ENCODE measurements at places on chromosomes 7 and 10.

GRCh38 chr10:3787016-3787400, 2.0 kb upstream of the KLF6 start:
- no peak for DNase-seq

DNA sequence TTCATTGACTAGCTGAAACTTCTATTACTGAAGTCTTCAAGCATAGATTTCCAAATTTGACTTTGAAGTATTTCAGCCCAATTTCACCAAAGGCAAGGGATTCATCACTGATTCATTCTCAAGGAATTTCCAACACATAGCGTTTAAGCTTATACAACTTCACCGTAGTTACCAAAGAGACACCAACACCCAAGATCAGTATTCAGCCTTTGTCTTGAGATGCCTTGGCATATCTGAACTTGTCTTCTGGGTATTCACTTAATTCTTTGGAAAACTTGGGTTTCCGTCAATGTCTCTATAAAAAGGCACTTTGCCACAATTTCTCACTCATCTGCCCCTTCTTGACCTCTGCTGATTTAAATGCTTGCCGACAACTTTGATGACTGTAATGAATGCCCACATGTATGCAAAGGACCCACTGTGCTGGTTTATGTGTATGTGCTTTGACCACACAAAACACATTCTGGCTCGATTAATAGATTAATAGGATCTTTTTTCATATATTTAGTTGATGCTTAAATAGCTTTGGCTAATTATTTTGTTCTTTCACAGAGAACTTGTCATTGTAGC, 49.6 kb downstream of the TES start:
- DNase-seq, result no peak

- no peak for DNase-seq
Observed at GRCh38 chr7:125059861-125060456, 130.3 kb upstream of the POT1 start.

DNA sequence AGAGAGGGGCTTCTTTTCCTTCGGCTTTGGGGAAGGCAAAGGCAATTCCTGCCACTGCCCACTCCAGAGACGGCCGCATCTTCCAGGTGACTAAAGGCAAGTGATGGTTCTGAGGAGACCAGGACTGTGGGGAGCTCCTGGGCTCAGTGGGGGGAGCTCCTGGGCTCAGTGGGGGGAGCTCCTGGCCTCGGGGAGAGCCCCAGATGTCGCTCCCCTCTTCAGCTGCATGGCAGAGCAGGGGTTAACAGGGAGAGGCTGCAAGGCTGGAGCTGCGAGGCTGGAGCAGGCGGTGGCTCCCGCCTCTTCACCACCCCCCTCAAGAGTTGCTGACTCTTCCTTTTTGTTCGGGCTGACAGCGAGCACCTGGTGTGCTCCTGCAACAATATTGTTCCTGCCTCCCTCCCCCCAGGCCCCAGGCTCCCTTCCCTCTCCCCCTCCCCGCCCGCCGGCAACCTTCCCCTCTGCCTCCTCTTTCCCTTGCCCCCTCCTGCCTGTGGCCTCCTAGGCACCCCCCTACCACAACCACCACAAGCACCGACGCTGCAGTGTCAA, 56.3 kb upstream of the LBX1 start:
- no peak for DNase-seq

DNA sequence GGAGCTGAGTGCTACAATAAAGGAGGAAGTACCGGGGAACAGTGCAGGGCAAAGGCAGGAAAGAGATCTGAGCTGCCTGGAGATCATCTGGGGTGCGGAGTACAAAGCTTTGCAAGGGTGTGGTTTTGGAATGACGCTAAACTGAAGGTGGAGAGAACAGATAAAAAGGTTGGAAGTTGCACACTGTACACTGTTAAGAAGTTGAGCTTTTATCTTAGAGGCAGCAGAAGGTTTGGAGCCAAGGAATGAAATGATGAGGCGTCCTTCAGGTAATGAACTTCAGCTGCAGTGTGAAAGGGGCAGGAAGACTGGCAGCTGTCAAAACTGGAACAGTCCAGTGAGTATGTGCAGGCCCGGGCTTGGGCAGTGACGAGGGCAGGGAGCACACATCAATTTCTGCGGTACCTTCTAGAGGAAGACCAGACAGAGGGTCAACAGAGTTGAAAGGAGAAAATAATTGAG, 7.2 kb upstream of the ANKRD61 start:
- DNase-seq, result no peak

DNA sequence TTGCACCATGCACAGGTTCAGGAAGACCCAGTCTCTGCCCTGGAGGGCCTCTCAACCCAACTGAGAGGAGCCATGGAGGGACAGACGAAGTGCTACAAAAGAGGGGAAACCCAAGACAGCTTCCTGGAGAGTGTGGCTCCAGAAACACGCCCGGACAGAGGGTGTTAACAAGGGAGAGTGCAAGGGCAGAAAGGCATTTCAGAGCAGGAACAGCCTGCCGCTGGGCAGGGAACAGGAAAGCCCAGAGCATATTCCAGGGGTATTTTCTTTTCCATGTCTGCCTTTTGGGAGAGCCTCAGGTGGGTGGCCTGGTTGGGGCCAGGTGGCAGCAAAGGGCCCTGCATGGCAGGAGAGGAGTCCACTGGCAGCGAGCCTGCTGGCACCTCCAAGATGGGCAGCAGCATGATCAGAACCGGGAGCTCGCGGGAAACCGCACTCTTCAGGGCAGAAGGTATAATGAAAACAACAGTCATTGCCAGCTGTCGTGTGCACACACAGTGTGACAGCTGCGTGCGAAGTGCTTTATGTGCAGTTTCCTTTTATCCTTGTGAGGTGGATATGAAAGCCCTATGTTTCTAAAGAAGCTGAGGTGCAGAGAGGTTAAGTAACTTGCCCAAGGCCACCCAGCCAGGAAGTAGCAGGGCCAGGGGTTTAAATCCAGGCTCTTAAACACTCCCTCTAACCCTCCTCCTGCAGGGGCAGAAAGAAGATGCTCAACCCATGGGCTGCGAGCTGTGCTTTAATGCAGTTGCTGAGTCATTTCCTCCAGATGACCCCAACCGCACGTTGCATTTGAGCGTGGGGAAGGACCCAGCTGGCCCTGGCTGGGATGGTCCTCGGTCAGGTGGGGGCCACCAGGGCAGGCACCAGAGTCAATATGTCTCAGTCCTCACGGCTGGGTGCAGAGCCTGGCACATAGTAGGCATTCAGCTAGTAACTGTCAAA, 128.6 kb downstream of the OAT start:
- DNase-seq, result no peak

DNA sequence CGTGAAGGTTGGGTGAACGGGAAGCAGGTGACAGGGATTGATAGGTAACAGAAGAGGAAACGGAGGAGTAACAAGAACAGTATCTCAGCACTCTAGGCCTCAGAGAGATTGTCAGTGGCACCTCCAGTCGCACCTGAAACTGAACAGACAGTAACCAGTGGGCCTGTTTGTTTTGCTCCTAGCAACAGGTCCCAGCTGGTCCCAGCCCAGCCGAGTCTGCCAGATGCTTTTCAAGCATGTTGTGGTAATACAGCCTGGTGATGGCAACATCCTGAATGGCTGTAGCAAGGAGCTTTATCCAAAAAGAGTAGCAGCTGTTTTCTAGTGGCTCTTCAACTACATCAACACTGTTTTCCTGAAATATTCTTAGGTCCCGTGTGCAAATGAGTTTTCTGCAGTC, 4.7 kb downstream of the CACNB2 start:
- DNase-seq, result no peak

DNA sequence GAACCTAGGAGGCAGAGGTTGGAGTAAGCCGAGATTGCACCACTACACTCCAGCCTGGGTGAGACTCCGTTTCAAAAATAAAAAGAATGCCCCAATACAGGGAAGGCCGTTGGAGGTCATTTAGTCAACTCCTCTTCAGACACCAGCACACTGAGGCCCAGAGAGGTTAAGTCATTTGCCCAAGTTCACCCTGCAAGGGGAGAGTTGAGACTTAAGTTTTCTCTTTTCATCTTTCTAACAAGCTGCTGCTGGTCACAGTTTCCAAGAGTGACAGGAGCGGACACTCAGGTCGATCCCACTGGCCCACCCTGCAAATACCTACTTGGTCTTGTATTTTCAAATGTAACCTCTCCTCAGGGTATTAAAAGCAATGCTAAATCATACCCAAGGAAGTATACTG, 30.4 kb upstream of the VCL start:
- no peak for DNase-seq

GRCh38 chr7:106569500-106569929, 91.4 kb downstream of the CCDC71L start:
- no peak for DNase-seq

DNA sequence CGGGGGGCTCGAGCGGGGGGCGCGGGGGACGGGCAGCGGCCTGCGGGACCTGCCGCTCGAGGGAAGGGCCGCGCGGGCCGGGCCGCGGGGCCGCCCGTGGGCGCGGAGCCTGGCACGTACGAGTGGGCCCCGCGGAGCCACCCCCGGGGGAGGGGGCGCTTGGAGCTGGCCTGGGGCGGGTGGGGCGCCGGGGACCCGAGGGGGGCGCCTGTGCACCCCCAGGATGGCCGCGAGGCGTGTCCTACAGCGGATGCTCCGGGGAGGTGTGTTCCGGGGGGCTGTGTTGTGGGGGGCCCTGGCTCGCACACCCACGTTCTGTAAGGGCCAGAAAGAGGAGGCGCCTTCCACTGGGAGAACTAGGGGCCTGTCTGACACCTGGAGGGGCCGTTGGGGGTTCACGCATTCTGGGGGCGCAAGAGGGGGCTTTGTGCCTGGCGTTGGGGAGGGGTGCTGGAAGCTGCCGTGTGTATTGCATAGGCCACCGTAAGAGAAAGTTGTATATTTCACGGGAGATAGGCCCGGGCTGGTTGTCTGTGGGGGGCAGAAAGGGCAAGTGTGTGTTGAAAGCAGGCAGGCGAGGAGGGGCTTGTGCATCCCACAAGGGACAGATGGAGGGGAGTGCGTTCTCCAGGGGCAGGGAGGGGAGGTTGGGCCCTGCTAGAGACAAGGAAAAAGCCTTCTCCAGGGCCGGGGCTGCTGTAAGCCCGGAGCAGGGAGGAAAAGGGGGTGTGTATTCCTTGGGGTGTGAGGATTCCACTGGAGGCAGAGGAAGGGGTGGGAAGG, 663 bp downstream of the VPS37D start:
- DNase-seq, result no peak

DNA sequence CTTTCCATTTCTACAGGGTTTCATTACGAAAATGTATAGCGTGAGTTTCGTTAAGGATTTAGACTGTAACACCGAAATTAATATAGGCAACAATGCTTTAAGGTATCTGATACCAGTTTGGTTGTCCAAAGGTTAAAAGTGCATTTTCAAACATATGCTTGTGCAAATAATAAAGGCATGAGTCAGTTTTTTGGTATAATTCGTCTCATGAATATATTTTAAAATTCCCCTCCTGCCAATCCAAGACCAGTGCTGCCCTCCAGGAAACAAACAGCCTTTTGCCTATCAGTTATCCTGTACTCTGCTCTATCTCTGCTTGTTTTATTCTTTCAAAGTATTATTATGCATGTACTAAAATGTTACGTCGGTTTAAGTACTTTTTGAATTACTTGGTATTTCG, 2.0 kb downstream of the LCOR start:
- DNase-seq, result no peak

- DNase-seq, result no peak
Observed at GRCh38 chr7:88522771-88523293, 216.1 kb upstream of the STEAP4 start.

DNA sequence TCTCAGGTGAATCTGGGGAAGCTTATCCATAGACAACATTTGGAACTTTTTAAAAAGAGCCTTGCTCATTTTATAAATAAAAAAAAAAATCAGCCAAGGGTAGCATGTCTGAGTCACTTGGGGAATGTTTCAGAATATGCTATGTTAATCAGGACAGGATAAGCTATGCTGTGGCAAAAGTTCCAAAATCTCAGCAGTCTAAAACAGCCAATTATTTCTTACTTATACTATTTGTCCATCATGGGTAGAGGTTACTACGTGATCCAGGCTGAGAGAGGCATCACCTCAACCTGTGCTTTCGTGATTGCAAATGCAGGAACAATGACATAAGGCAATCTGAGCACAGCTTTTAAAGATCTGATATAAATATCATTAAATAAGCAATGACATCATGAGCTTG, 6.5 kb downstream of the SLC13A1 start:
- DNase-seq, result no peak

GRCh38 chr7:66379542-66380160, 174.5 kb downstream of the TPST1 start:
- no peak for DNase-seq

DNA sequence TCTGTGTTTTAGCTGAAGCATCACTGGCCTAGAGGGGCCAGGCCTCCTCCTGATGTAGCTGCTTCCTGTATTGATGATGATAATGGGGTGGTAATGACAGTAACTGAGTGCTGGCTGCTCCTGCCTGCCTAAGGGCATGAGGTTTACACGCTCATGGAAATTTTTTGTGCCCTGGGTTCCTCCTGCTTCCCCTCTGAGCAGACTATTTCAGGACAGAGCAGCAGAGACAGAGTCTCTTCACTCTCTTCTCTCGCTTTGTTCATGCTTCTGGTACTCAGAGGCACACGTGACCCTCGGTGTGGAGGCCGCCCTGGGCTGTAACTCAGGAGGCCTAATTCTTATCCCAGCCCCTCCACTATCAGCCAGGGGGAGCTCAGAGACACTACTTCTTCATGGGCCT, 27.9 kb downstream of the LRRC20 start:
- no peak for DNase-seq

GRCh38 chr7:148681821-148682220, 16.9 kb upstream of the CUL1 start:
- DNase-seq, result no peak

DNA sequence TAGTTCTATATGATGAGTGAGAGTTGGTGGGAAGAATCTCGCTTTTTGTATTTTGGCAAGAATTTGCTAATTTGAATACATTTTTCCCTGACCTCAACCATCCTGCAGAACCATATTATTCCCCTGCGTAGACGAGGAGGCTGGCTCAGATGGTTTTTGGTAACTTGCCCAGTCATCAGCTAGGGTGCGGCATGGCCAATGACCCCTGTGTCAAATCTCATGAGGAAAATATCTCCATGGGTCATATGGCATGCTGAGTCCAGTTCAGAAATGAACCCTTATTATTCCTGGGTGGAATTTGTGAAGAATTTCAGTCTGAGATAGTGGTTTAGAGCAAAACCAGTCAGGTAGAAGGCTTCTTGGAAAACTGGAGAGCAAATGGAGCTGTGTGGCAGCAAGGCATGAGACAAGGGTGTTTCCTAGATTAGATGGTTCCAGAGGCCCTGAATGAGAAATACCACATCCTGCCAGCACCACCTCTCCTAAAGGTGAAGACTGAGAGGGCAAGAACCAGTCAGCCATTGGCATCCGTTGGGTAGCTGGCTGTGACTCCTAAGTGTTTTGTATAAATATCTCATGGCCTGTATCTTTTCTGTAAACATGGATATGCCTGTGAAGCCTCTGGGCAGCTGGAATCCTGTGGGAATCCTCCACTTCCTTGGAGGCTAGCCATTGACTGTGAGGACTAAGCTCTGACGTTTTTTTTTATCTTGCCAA, 5.8 kb upstream of the UPP1 start:
- no peak for DNase-seq

- no peak for DNase-seq
Observed at GRCh38 chr7:40833888-40834234, 699.1 kb downstream of the SUGCT start.
